Posterior cingulate gyrus (tissue), 11 donors: ENCODE measurements at places on chromosomes 4 and X.
A peak's percentile ranks its signal among the peaks of the same experiment; 100 is the strongest.

- DNase-seq, result no peak
Measured at GRCh38 chr4:20255823-20256222, 4.1 kb downstream of the SLIT2 start.

DNA sequence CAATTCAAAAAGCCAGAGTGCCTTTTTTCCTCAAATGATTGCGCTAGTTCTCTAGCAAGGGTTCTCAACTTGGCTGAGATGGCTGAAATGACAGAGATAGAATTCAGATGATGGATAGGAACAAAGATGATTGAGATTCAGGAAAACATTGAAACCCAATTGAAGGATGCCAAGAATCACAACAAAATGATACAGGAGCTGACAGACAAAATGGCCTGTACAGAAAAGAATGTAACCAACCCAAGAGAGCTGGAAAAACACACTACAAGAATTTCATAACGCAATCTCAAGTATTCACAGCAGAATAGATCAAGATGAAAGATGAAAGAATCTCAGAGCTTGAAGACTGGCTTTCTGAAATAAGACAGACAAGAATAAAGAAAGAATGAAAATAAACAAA is 51.7 kb upstream of the MMAA start:
- DNase-seq, result no peak

- no peak for DNase-seq
Measured at GRCh38 chr4:48470570-48470969, 12.6 kb upstream of the SLC10A4 start.

- no peak for DNase-seq
Measured at GRCh38 chr4:75081561-75081960, 148.6 kb downstream of the PARM1 start.

- no peak for DNase-seq
Measured at GRCh38 chrX:57172544-57172943, 35.3 kb upstream of the SPIN2A start.

DNA sequence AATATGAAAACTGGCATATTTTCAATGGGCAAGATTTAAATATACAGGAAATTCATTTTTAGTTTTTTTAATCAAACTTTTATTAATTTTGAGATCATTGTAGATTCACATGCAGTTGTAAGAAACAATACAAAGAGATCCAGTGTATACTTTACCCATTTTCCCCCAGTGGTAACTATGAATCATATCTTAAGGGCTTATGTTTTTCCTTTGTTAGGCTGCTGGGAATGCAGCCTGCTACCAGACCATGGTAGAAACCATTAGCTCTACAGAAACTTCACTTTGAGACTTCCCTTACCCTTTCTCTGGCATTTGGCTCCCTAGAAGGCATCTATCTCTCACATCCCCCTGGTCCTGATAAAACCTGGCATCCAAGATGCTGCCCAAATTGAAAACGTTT is 147.6 kb upstream of the EOLA2 start:
- DNase-seq, result no peak

GRCh38 chr4:34643476-34643875 is 1600.8 kb downstream of the ARAP2 start:
- no peak for DNase-seq

DNA sequence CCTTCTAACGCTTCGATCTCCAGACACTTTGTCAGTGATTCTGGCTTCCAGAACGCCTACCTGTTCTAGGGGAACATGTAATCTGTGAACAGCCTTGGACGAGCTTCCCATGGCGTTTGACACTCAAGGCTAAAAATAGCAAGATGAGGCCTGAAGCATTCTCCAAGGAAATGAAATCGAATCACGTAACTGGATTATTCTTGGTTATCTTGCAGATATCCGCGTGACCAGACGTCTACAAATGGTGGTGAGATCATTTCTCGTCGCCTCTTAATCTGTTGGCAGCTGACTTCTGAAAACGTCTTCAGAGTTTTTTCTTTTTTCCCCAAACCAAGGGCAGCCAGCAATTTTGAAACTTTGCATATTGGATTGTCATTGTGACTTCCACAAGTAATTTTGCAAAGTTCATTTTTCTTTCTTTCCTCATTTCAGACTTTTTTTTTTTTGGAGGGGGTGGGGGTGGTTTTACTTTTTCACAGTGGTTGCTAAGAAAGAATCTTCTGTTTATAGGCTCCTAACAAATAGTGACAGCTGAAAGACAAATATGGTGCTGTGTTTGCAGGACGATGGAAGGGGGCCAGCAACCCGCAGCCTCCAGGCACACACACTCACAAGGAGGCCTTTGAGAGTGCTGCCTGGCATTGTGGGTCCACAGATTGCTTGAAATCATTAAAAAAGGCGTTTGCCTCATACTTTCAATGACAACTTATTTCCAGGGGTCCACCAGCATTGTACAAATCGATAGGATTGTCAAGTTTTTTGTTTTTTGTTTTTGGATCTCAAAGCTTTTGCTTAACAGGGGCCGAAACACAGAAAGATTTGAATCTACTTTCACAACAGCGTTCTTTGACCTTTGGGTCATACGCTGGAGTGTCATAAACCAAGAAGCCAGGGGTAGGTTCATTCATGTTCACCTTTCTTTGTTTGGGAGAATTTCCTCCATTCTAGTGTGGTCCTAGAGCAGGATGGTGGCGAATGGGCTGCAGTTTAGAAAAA is 32.4 kb upstream of the PDLIM3 start:
- peak; percentile 93 for DNase-seq

- no peak for DNase-seq
Measured at GRCh38 chrX:22542641-22543040, 269.9 kb downstream of the CBLL2 start.

GRCh38 chrX:111719426-111720210 is 38.6 kb downstream of the ALG13 start:
- no peak for DNase-seq

DNA sequence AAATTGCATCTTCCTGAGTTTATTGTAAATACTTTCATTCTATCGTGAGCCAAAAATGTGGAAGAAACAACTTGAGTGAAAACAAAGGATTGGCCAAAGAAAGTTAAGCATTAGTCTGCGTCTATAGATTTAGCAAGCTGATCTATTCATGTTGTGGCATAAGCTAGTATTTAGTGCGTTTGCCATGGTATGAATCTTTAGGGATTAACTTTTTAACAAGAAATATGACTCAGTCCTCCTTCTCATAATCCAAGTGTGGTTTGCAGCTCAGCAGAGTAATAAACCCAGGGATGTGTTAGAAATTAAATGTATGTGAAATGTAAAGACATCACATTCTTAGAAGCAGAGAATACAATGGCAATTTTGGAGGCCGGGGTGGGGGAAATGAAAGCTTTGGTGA is 1110.9 kb downstream of the NLGN4X start:
- no peak for DNase-seq

GRCh38 chr4:137545461-137545861 is 13.2 kb upstream of the PCDH18 start:
- no peak for DNase-seq
